ENCODE measurements at places on chromosomes 4 and X. TPM values are rescaled to one million over a fixed set of nuclear protein-coding genes. Genes with fewer than 3 reads are reported as not detected.

GRCh38 chr4:176780995-176781738, 11.6 kb downstream of the VEGFC start:
- DNase-seq, result no peak

RS1 gene
- total RNA-seq, result not detected

- no peak for DNase-seq
Observed at GRCh38 chr4:61663310-61663709, 463.2 kb downstream of the ADGRL3 start.

GRCh38 chr4:1351854-1352566, 5.0 kb downstream of the UVSSA start:
- no peak for DNase-seq

OPHN1 gene
- 11.5 TPM for total RNA-seq

DNA sequence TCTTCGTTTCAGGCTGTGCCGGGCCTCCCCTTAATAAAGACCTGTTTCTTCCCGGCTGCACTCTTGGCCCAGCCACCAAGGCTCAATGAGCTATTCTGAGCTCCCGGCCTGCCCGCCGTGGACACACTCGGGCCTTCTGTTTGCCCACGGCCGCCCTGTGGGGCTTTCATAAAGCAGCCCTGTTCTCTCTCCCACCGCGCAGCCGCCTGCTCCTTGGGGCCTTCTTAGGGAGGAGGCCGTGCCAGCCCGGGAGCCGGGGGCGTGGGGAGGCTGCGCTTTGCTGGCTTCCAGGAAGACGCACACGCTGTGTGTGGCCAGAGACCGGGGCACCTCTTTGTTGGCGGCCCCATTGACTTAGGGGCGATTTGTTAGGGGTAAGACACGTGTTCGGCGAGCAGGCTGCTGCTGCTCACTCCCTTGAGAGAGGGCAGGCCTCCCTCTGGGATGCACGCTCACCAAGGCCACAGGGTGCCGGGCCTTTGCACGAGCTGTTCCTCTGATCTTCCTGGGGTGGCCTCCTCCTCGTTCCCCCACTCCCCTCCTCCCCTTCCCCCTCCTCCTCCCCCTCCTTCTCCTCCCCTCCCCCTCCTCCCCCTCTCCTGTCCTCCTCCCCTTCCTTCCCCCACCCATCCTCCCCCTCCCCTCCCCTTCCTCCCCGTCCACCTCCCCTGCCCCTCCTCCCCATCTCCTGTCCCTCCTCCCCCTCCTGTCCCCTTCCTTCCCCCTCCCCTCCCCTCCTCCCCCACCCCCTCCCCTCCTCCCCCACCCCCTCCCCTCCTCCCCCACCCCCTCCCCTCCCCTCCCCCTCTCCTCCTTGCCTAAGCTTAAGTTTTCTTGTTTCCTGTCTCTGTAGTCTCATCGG, 11.3 kb downstream of the BLOC1S4 start:
- DNase-seq, result no peak

FSTL5 gene
- total RNA-seq, result 0.74 TPM

- no peak for DNase-seq
Observed at GRCh38 chrX:75547783-75548182, 24.9 kb upstream of the ZDHHC15 start.

GRCh38 chr4:75071317-75071716, 138.4 kb downstream of the PARM1 start:
- DNase-seq, result no peak

- DNase-seq, result no peak
Observed at GRCh38 chr4:152328582-152328981, 207.3 kb downstream of the FBXW7 start.
